ENCODE measurements at places on chromosomes 16 and 17.

DNA sequence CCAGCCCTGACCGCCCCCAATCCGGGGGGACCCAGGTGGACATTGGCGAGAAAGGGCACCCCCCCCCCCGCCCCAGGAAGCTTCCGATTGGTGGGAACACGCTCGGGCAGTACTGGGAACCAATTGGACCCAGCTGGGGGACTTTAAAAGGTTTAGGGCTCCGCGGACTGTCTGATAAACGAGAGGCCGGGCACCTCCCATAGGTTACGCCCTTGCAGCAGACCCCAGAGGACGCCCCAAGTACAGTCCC lies 245 bp downstream of the TMEM256 start:
- no peak for DNase-seq

DNA sequence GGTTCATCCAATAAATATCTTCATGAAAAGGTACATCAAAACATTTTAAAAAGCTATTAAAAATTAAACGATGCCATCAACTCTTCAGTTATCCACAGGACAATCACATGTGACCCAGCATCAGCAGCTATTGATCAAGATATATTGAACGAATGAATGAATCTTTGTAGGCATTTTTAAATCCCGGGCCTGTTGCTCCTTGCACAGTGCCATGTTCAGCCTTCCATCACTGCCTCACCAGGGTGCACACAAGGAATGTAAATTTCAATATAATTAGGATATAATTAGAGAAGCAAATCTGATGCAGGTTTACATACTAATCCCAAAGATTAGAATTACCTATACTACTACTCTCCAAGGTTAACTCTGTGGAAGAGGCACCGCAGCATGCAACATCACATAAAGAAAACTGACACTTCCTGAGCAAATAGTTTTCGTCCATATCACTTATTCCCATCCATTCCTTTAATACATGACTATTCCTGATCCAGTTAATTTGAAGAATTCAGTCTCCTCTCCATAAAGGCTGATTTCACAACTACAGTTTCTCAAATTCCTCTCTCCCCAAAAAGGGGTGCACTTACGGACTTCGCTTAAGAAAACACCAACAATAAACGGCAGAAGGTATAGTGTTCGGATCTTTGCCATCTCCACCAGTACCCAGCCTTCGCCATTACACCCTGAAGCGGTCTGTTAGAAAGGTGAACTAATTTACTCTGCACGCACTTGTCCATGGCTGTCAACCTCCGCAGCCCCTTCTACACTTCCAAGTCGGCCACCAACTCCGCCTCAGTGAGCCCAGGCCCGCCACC lies 938 bp downstream of the NCOR1 start:
- no peak for DNase-seq

DNA sequence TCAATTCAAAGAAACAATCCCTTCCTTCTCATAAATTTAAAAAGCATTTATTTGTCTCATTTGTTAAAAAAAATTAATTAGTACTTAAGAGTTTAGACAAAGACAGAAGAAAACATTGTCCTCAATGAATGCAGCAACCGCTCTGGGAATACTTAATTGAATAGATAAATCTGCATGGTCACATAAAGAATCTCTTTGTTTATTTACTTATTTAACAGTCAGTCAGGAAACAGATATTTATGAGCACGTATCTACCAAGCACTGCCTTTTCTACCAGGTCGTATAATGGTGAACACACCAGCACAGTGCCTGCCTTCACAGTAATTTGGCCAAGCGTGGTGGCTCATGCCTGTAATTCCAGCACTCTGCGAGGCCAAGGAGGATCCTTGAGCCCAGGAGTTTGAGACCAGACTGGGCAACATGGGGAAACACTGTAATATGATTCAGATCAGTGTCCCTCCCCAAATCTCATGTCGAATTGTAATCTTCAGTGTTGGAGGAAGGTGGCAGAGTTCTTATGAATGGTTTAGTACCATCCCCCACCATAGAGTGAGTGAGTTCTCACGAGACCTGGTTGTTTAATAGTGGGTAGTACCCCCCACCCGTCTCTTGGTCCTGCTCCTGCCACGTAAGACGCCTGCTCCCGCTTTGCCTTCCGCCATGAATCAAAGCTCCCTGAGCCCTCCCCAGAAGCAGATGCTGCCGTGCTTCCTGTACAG lies 8.1 kb downstream of the WIPI1 start:
- DNase-seq = no peak

DNA sequence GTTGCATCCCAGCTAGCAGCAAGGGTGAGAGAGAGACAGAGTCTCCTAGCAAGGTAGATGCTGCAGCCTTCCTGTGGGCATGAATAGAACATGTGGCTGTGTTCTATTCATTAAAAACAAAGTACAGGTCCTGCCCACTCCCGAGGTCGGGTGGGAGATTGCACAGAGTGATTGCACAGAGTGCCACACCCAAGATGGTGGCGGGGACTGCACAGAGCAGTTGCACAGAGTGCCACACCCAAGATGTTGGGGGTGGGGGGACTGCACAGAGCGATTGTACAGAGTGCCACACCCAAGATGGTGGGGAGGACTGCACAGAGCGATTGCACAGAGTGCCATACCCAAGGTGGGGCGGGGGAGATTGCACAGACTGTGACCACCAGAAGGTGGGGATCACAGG lies 410.8 kb upstream of the EEF2KMT start:
- no peak for DNase-seq

GRCh38 chr17:9684955-9685621 lies 39.8 kb downstream of the USP43 start:
- no peak for DNase-seq

- DNase-seq = no peak
Observed at GRCh38 chr17:66950325-66950724, 14.2 kb upstream of the CACNG4 start.

GRCh38 chr17:46758614-46759013 lies 59.9 kb downstream of the WNT3 start:
- no peak for DNase-seq

DNA sequence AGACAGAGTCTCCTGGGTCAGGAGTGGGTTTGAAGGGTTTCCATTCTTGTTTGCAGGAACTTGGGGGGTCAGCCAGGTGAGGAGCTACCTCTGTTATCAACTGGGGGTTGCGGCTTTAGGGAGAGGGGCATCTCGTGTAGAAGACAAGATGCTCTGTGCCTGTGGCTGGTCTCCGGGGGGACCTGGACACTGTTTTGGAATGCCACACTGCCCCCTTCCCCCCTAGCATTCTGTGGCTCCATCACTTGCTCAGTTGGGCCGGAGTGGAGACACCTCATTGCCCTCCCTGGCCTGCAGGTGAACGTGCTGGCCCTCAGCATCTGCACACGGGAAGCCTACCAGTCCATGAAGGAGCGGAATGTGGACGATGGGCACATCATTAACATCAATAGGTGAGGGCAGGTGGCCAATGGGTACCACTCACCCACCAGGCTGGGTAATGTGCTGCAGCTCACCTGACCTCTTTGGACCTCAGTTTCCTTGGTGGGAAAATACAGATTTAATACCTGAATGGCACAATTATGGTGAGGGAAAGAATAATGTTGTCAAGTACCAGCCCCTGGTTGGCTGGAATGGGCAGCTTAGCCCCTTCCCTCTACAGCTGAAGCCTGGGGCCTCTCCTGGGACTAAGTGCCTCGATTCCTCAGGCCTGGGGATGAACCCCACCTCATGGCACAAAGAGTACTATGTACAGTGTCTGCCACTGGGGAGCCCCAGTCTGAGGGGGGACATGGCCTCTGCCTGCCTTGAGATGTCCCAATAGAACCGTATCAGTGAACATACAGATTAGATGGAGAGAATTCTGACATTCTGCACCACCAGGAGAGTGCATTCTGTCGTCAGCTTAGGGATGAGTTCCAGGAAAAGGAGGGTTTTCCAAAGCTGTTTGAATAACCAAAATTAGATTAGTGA lies 3.3 kb upstream of the MRM1 start:
- DNase-seq = no peak

DNA sequence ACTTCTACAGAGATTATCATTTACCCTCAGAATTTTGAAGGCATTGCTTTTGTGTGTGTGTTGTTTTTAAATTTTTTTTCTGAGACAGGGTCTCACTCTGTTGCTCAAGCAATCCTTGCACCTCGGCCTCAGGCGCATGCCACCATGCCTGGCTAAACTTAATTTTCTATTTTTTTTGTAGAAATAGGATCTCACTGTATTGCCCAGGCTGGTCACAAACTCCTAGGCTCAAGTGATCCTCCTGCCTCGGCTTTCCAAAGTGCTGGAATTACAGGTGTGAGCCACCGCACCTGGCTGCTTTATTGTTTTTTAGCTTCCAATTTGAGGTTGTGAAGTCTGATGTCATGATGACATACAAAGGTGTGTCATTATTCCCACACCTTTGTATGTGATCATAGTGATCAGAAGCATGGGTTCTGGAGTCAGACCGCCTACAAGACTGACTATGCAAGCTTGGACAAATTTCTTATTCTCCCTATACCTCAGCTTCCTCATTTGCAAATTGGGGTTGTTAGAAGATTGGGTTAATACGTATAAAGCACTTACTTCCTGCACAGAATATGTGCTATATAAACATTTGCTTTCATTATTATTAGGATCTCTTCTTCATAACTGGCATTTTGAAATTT lies 5.8 kb downstream of the SEPHS2 start:
- no peak for DNase-seq

DNA sequence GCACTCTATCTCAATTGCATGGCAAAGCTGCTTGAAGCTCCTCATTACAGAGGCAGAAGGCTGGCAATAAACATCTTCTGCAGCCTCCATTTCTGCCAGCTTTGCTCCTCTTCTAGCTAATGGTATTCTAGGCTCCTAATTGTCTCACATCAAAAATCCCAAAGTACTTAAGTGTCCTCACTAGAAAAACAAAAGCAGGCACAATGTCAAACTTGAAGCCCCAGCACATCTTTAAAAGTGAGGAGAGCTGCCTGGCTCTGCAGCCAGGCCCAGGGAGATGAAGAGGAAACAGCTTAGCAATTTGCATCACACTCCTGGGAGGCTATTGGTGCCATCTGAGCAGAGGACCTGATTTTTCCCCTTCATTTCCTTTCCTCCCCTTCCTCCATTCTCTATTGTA lies 197.1 kb downstream of the KCNJ2 start:
- no peak for DNase-seq

DNA sequence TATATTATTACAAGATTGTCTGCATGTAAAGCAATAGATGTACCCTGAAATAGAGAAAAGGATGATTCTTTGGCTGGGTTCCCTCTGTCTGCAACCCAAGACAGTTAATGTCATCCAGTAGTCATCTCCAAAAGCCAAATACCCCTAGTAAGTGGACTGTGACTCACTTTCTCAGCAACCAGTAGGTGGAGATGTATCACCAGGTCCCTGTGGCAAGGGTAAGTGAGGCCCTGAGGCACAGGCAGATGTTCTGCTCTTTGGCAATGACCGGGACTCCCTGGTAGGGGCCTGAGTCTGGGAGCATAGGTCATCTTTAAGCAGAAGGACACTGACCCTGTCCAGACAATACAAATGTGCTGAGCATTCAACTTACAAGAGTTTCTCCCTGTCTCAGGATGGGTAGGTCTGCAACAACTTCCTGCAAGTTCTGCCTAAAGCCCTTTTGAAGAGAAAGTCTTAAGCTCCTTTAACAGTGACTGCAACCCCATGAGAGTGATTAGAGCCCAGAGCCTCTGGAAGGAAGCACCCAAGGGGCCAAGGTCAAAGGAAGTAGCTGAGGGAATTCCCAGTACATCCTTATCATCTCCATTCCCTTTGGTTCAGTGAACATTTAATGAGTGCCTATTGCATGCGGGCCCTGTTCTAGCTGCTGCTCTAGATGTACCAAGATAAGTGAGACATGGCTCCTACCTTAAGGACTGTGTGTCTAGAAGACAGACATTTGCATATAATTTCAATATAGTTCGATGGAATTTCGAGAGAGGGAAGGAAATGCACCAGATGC lies 31.9 kb downstream of the PMP22 start:
- DNase-seq = no peak

DNA sequence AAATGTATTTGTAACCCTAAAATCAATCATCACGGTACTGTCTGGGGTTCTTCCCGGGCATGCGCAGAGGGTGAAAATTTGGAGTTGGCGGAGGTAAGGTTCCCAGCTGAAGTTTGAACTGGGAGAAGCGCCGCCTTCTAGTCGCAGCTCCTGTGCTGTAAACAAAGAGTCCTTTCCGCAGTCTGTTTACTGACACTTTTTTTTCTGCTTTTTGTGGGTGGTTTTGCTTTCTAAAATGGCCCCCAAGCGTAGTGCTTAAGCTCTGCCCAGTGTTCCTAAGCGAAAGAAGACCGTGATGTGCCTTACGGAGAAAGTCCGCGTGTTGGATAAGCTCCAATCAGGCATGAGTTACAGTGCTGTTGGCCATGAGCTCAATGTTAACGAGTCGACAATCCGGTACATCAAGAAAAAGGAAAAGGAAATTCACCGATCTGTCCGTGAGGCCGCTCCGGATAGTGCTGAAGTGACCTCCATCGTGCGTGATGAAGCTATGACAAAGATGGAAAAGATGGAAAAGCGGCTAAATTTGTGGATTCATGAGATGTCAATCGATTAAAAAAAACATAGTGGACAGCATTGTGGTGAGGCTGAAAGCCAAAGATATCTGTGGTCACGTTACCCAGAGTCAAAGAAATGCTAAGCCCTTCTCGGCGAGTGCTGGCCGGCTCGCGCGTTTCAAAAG lies 570 bp upstream of the CFDP1 start:
- DNase-seq = no peak

DNA sequence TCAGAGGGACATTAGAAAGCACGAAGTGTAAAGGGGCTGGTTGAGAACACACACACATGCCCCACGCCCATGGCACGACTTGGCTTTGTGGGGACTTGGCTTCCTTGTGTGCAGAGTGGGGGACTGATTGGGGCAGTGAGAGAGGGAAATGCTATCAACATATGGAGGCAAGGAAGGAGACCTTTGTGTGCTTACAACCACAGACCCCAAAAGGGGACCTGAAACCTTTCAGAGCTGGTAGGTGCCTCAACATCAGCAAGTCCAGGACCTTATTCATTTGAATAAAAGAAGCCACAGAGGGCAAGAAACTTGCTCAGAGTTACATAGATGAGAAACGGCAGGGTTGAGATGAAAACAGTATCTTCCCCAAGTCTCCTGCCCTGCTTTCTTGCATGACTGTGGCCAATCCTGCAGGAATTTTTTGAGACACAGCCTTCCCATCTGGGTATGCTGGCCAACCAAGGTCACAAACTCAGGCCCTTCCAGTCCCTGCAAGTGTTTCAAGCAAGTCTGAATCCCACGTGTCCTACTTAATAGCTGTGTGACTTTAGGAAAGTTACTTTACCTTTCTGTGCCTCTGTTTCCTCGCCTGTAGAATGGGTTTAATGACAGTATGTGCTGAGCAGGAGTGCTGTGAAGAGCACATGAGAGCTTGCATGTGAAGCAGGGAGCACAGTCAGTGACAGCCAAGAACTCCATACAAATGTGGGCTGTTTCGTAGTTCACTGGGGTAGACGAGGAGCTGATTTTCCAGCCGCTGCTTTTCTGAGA lies 26.2 kb downstream of the C16orf78 start:
- DNase-seq = no peak

- no peak for DNase-seq
Observed at GRCh38 chr17:38750312-38751121, 2.0 kb upstream of the PSMB3 start.

DNA sequence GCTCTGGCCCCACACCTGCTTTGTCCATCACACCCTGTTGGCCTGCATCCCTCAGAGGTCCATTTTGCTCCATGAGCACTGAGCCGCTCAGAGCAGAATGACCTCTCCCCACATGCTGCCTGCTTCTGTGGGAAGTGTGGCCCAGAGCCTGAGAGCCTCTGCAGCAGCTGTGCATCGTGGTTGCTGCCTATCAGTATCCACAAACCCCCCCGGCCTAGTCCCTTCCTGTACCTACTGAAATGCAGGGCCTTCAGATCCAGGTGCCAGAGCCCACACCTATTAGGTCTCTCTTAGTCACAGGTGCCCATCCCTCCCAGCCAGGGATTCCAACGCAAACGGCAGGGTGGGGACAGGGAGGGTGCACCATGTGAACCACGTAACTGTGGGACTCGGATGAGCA lies 16.6 kb upstream of the TRPV3 start:
- DNase-seq = no peak
